ENCODE measurements at places on chromosomes 3 and 15.

- no peak for DNase-seq
Measured at GRCh38 chr3:55090291-55090690, 162.4 kb upstream of the LRTM1 start.

DNA sequence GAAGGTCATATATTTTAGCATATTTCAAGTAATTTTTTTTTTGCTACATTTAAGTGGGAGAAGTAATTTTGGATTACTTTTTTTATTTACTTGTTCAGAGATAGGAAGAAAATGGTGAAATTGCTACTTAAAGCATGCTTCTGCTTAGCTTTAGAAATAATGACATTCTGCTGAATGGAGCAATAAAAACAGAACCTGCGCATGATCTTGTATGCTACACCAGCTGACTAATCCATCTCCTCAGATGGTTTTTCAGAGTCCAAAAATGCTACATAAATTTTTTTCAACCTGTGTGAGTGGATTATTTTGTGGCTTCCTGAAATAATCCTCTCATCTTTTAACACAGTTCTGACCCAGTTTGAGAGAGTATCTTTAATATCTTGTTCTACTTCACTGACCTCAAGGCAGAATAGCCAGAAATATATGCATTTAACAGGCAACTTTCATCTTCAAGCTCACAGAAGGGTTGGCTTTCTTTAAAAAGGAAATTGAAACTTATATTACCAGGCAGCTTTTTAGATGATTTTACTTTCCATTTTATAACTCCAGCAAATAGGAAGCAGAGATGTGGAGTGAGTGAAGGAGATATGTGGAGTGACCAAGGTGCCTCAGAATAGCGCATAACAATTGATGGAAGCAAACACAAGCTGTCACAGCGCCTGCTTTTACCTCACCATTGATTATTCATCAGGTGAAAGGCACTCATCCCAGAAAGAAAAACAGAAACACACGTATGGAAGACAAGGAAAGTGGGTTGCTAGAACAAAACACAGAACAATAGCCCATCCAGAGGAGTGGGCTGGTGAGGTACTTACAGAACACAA is 136.6 kb downstream of the TGFBR2 start:
- no peak for DNase-seq

DNA sequence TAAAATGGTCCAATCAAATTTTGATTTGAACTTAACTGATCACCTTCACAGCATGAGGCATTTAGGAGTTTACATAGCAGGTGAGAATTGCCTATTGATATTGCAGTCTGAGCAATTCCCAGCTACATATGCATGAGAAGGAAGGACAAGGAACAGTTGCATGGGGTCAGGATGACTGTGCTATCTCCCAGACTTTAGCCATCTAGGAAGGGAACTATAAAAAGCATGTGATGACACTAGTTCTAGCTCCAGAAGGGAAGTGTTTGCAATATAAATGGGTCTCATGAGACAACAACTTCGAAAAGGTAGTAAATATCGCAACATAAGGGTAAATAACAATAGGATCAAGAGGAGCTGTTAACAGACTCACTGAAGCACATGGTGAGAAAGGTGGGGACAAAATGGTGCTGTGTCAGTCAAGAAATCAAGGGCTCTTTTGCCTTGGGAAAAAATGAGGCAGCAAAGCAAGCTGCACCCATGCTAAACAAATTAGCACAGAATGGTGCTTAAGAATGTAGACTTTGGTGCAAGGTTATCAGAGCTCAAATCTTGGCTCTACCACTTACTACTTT is 90.4 kb upstream of the SLC2A2 start:
- DNase-seq: no peak

DNA sequence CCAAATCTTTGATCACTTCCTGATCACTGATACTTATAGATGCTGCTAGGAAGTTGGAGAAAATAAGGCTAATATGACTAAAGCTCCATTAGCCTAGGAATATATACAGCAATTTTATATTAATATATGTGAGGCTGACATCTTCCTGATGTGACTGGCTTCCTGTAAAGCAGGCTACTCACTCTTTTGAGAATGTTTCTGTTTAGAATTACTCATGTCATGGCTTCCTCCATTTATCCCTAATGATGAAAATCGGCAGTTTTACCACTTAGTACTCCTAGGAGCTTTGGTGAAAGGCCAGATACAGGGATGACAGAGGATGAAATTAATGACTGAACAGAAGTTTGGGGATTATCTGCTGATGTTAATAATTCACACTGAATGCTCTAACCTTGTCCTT is 3.9 kb upstream of the MAP1A start:
- no peak for DNase-seq

GRCh38 chr15:67002368-67002767 is 63.0 kb upstream of the SMAD3 start:
- DNase-seq: no peak

DNA sequence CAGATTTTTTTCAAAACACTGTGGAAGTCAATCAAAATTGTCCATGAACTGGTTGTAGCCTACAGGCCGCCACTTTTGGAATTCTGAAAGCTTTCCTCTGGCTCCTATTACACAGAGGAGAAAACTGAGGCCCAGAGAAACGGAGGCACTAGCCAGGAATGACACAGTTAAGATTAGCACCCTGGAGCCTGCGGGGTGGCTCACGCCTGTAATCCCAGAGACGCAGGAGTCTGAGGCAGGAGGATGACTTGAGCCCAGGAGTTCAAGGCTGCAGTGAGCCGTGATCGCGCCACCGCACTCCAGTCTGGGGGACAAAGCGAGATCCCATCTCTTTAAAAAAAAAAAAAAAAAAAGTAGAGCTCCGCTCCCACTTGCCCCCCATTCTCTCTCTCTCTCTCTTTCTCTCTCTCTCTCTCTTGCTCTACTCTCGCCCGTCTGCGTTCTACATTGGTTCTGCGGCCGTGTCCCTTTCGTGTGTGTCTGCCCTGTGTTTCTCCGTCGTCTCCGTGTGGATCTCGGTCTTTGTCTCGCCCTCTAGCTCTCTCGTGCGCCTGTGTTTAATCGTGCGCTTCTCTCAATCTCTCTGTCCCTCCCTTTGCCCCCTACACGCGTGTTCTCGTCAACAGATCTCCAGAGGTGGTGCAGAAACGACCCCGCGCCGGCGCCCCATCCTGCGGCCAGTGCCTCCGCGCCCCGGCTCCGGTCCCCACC is 512 bp upstream of the TRH start:
- DNase-seq: no peak
